ENCODE measurements at places on chromosomes 6 and 20. TPM values are rescaled to one million over a fixed set of nuclear protein-coding genes. Genes with fewer than 3 reads are reported as not detected.

The C6orf163 gene
- total RNA-seq = 1.2 TPM

The RIPPLY2 gene
- not detected for total RNA-seq

The THBD gene
- total RNA-seq = 52.5 TPM

The CHD6 gene
- total RNA-seq = 30.9 TPM

The PLEKHG1 gene
- total RNA-seq = 0.59 TPM
